ENCODE measurements at places on chromosomes 5 and 9. TPM values are rescaled to one million over a fixed set of nuclear protein-coding genes. Genes with fewer than 3 reads are reported as not detected.
A peak's percentile ranks its signal among the peaks of the same experiment; 100 is the strongest.

DNA sequence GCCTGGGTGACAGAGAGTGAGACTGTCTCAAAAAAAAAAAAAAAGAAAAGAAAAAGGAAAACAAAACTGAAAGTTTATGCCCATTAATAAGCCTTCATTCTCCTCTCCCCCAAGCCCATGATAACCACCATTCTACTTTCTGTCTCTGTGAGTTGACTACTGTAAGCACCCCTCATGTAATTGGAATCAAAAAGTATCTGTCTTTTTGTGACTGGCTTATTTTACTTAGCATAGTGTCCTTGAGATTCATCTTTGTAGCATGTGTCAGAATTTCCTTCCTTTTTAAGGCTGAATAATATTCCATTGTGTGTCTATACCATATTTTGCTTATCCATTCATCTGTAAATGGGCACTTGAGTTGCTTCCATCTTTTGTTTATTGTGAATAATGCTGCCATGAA is 14.0 kb upstream of the TMEM171 start:
- no peak for DNase-seq

CAMK4 gene
- 0.66 TPM for total RNA-seq

DNA sequence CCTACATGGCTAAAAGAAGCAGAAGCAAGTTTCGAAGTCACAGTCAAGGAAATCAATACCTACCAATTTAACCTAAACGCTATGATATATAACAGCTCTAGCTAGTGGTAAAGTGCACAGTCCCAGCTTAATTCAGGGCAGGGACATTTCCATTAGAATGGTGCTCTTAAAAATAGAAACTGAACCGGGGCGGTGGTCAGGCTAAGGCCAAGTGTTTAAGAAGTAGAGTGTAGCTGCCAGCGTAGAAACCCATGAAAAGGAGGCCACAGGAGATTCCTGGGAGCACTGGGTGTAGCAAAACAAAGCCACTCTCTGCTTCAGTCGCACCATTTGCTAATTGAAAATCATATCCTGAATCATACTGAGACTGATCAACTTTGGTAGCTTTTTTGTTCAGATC is 28.8 kb downstream of the PPIC start:
- no peak for DNase-seq

TLR4 gene
- total RNA-seq, result 24.3 TPM

LCN6 gene
- 56.1 TPM for total RNA-seq

DNA sequence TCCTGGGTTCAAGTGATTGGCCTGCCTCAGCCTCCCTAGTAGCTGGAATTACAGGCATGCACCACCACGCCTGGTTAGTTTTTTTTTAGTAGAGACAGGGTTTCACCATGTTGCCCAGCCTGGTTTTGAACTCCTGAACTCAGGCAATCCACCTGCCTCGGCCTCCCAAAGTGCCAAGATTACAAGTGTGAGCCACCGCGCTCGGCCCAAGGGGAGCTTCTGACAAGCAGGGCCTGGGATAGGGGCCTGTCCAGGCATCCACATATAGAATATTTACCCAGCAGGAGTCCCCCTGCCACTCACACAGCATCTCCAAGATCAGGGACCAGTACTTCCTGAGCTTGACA is 10.1 kb downstream of the IRF1 start:
- no peak for DNase-seq

RC3H2 gene
- 43.2 TPM for total RNA-seq

- DNase-seq, result peak; percentile 53
Observed at GRCh38 chr9:124267271-124267807, 9.6 kb downstream of the NEK6 start.

FOXE1 gene
- not detected for total RNA-seq

GRCh38 chr5:1763548-1763911 is 36.1 kb downstream of the MRPL36 start:
- peak; percentile 38 for DNase-seq

- DNase-seq, result no peak
Observed at GRCh38 chr9:93859431-93860215, 95.5 kb downstream of the BARX1 start.

DNA sequence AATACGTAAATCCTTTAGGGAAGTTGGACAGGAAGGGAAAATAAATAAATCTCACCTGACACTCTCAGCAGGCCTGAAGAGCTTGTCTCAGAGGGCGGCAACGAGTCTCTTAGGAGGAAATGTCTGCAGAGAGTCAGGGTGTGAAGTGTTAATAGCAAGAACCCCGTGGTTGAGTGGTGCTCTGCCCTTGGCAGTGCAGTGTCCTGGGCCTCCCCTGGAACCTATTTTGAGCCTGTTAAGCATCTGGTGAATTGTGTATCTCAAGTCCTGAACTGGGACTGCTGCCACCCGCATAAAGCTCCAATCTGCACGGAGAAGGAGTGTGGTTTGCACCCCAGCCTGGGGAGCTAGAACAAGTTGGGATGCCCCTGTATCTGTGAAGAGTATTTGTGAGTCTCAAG is 211.8 kb downstream of the GOLPH3 start:
- DNase-seq, result no peak

TRIP13 gene
- 1.3 TPM for total RNA-seq

DNA sequence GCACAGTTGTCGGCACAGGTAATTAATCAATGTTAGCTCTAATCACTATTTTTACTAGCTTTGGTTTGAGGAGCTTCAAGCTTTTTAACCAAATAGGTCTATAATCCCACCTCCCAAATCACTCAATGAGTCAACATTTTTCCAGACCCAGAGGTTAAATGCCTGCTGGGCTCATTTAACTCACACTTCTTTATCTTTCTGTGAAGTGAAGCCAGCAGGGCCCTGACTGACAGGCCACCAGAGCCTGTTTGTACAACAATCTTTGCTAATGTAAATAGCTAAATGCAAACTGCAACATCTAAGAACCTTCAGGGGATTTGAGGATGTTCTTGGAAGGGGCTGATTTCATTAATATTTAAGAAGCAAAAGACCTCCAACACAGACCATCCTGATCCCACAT is 98.4 kb upstream of the NREP start:
- DNase-seq, result no peak

DNA sequence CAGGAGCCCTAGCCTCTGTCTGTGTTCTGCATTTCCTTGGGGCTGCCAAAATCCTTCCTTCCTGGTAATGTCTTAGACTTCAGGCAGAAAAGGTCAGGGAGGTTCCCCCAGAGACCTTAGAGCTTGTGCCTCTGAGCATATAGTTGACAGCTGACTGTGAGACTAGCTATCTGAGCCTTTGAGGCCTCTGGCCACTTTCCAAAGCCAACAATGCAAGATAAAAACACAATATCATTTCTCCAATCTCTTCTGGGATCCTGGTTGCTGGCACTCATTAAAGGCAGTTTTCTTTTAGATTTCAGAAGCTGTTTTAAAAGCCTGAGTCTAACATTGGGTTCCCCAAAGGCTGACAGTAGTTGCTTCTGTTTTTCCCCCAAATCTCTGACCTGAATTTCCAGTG is 13.2 kb upstream of the GLRA1 start:
- DNase-seq, result no peak

DNA sequence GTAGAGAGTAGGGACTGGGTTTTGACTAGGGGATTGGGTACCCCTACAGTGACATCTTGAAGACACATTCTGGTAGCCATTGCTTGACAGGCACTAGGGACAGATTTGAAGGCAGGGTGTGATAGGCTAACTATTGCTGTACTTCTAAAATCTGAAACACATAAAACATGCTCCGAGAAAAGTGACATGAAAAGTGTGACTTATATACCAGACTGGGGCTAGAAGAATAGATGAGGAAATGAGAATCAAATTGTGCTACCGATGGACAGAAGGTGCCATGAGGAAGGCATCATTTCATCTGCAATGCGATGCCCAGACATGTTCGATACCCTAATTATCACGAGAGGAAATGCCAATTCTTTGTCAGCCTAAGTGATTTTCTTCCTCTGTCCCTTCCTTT is 475.8 kb downstream of the SPOCK1 start:
- DNase-seq, result no peak

DNA sequence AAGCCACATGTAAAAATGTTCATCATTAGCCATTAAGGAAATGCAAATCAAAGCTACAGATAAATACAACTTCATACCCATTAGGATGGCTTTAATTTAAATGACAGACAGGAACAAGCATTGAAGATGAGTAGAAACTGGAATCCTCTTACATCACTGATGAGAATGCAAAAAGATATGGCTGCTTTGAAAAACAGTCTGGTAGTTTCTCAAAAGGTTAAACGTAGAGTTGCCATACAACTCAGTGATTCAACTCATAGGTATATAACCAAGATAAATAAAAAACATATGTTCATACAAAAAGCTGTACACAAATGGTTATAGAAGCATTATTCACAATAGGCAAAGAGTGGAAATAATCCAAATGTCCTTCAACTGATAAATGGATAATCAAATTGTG is 228.8 kb upstream of the ZNF462 start:
- DNase-seq, result no peak

GRCh38 chr5:124954784-124955183 is 208.3 kb upstream of the ZNF608 start:
- no peak for DNase-seq

SEMA5A gene
- total RNA-seq, result 49.8 TPM

DNA sequence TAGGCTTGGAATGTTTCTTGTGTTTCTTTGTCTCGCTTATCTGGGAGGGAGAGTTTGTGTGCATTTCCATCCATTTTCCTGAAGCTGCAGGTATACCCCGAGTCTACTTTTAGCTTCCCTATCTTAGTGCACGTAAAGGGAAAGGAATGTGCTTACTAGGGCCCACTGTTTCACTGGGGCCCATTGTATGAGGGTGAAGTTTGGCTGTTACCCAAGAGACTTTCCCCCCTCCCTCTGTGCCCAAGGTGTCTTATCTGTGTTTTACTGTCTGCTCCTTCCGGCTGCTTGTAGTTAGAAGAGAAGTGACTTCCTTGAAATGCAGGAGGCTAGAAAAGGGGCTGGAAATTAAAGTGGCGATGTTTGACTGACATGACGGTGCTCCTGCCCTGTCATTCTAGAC is 12.1 kb upstream of the BTNL3 start:
- no peak for DNase-seq

PCA3 gene
- under 0.01 TPM for total RNA-seq

DNA sequence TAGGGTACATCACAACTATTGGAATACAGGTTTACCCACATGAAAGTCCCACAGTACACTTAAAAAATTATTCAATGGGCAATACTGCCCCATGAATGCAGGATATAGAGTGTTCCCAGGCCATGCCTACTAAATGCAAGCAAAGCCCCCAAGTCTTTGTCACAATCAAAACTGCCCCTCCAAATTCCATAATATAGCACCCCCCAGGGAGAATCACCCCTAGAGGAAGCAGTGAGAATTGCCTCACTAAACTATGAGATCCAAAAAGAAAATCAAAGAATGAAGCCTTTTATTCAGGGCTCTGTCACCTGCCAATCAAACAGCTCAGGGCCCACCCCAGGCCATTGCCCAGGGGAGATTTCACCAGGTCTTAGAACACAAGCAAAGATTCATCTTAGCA is 90.8 kb downstream of the ATPSCKMT start:
- DNase-seq, result no peak

TAL2 gene
- not detected for total RNA-seq

DNA sequence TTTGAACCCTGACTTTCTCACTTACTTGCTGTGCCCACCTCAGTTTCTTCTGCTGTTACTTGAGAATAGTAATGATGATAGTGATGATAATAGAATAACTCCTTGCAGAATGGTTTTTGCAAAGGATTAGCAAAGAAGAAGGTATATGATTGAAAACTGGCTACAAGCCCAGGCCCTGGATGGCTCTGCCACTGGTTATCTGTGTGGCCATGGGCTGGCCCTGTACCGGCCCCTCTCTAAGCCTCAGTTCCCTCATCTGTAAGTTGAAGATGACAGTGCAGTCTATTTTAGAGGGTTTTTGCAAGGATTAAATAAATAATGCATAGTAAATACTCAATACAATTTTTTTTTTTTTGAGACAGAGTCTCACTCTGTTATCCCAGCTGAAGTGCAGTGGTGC is 6.2 kb downstream of the TTLL11 start:
- no peak for DNase-seq

DNA sequence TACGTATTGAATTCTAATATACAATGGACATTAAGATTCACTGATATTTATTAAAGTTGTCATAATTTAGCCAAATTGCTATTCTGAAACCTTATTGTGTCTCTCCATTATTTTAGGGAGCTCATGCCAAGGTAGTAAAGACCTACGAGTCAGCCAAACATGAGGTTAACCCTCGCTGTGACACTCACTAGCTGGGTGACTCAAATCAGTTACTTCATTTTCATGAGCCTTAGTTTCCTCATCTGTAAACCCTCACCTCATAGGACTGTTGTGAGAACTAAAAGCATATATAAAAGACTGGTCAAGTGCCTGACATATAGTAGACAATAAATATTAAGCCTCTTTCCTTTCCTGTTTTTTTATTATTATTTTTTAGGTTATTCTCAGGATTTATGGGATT is 44.0 kb upstream of the PCA3 start:
- DNase-seq, result no peak

GRCh38 chr5:175679411-175679810 is 21.5 kb downstream of the HRH2 start:
- DNase-seq, result no peak

DNA sequence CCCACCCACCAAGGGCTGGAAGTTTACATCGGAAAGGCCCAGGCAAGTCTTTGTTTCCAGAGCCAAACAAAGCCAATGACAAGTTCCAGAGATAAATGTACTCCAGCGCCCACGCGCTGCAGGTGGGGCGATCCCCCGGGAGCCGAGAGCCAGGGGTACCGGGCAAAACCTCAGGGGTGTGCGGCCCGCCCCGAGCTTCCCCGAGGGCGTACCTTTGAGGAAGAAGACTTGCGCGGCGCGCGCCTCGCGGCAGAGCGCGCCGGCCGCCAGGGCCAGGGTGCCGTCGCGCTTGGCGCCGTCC is 671 bp downstream of the DUSP1 start:
- DNase-seq, result no peak

DNA sequence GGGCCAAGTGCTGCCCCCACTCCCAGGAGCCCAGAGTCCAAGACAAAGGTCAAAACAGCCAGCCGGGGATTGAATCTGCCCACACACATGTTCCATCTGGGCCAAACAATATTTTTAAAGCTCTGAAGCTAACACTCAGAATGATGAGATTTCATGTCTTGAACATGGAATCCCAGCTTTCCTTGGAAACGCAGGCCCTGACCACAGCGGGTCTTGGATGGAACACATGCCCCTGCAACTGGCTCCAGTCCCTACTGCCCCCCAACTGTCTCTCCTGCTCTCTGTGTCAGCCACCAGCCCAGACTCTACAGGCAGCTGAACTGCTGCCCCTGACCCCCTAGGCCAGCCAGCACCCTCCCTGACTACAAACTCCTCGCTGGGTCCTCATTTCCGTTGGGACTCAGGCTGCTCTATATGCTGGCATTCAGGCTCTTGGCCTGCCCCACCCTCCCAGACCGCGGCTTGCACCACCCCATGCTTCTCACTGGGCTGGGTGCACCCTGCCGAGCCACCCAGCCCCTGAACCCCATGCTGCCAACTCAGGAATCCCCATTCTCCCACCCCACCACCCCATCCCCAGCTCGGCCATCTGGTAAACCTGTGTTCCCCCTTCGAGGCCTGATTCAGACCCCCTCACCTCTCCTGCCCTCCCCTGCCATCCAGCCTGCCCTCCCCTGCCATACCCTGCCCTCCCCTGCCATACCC is 71.7 kb downstream of the ADAMTS2 start:
- DNase-seq, result no peak

GRCh38 chr5:14296533-14297331 is 153.6 kb downstream of the TRIO start:
- no peak for DNase-seq

NR2F1-AS1 gene
- total RNA-seq, result 37.8 TPM

- no peak for DNase-seq
Observed at GRCh38 chr5:174596429-174596828, 128.0 kb upstream of the MSX2 start.

GRCh38 chr9:127124111-127124531 is 1.7 kb upstream of the ANGPTL2 start:
- DNase-seq, result no peak

FOXI1 gene
- total RNA-seq, result 0.44 TPM

COL15A1 gene
- total RNA-seq, result 37.7 TPM

TMEM215 gene
- total RNA-seq, result 11.8 TPM
